ENCODE measurements at places on chromosomes 3 and 15.

- no peak for DNase-seq
Observed at GRCh38 chr3:48852151-48852550, 4.5 kb upstream of the PRKAR2A start.

DNA sequence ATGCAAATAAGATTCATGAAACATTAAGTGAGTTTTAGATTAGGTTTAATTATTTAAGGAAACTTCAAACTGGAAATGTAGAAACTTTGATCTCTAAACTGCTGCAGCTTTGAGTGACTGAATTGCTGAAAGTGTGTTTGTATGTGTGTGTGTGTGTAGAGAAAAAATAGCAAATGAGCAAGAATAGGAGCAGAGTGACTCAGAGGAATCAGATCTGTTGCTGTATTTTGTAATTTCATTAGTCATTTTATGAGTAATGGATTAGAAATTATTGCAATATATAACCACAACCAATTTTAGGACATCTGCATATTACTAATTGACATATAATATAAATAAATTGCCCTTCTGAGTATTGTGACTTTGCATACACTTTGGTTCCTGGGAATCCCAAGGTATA is 52.8 kb upstream of the SLC9A9 start:
- no peak for DNase-seq

DNA sequence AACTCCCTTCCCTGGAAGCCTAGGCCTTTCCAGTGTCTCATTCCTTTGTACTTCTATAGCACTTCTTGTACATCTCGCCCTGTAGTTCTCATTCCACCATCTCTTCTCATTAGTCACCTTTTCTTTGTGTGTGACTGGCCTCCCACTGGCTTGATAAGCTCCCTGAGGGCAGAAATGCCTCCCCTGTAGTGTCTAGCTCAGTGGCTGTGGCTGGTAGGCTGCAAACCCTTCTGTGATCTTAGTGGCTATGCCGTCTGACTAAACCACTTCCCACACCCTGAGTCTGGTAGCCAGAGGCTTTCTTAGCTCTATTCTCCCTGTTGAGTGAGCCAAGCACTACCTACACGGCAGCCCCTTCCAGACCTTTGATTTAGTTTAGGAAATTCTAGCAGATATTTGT is 24.4 kb upstream of the TNFAIP8L3 start:
- DNase-seq: no peak

- DNase-seq: no peak
Observed at GRCh38 chr3:184299488-184300377, 692 bp downstream of the PSMD2 start.

GRCh38 chr3:114846779-114847178 is 300.3 kb downstream of the ZBTB20 start:
- DNase-seq: no peak

GRCh38 chr15:90594301-90594738 is 64.6 kb downstream of the CRTC3 start:
- peak; percentile 72 for DNase-seq

DNA sequence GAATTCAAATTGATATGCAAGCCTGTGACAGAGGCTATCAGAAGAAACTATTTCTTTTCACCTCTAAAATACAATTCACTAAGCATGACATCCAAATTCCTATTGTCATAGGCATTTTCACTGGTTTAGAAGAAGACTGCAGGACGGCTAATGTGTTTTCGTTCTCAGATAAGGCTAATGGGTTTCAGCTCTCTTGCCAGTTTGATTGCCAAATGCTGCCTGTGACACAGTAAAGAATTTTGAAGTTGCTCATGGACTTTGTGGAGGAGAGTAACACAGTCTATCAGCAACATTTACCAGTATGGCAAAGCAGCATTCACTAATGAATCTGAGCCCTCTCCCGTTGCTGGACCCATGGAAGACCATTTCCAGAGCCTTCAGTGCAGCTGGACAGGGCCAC is 948.1 kb downstream of the FHIT start:
- no peak for DNase-seq

DNA sequence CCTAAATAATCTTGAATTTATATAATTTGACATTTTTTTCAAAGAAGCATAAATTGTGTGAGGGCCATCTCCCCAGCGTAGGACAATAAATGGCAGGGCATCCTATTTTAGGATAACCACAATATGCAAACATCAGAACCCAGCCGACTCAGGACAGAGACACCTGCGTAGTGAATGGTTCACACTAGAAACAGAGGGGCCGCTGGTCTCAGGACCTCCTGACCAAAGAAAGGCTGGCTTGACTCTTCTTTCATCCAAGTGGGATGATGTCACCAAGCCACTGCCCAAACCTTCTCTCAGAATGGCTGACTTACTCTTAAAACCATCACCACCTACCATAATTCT is 162.1 kb downstream of the FOXP1 start:
- no peak for DNase-seq

- no peak for DNase-seq
Observed at GRCh38 chr3:32780735-32781210, 37.0 kb upstream of the TRIM71 start.
